ENCODE measurements at places on chromosomes 1 and 21. TPM values are rescaled to one million over a fixed set of nuclear protein-coding genes. Genes with fewer than 3 reads are reported as not detected.

DNA sequence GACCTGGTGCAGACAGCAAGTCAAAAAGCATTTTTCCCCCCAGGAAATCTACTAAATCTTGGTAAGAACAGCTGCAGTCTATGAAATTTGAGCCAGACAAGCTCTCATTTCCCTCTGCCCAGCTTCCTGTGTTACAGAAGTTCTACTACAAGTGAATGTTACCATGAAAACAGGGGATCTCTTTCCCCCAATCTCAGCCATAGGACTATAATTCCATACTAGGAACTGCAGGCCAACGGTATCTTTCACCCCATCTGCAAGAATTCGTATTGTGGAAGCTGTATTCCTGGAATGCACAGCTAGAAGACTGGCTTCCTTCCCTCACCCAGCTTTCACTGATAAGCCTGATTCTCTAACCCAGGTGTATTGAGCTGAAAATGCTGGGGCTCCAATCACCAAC is 1655.4 kb downstream of the BRINP3 start:
- DNase-seq = no peak

GRCh38 chr1:242401937-242402336 is 122.6 kb downstream of the PLD5 start:
- DNase-seq = no peak

- no peak for DNase-seq
Observed at GRCh38 chr1:223711747-223712193, 569 bp upstream of the CAPN2 start.

GRCh38 chr1:53297195-53297594 is 30.7 kb downstream of the LRP8 start:
- no peak for DNase-seq

The MPL gene
- not detected for polyA plus RNA-seq

DNA sequence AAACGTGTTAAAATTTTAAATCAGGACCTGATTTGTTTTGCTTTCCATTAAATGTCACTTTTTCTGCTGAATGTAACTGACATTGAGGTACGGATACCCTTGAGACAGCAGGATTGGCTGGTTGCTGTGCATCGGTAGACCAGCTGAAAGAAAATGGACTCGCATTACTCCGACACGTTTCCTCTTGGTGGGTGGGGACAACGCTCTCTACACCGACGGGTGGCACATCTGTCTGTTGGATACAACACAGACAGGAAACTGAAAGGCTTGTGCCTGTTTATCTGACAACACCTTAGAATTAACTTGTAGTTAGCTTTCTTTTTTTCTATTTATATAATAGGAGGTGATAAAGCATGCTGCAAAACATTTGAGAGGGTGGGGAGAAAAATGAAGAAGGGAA is 19.4 kb downstream of the PRPF38A start:
- DNase-seq = no peak

The OR6K3 gene
- 0.20 TPM for polyA plus RNA-seq

The SHE gene
- polyA plus RNA-seq = not detected

GRCh38 chr1:37764414-37764825 is 500 bp downstream of the EPHA10 start:
- peak; percentile 77 for DNase-seq

The FAM72D gene
- polyA plus RNA-seq = 21.4 TPM

The KDM1A gene
- 142 TPM for polyA plus RNA-seq

The IGSF9 gene
- 0.31 TPM for polyA plus RNA-seq

- no peak for DNase-seq
Observed at GRCh38 chr1:14180738-14181137, 417.7 kb upstream of the KAZN start.

The ASCL5 gene
- not detected for polyA plus RNA-seq

The WDR64 gene
- not detected for polyA plus RNA-seq

The AGO4 gene
- 6.5 TPM for polyA plus RNA-seq

GRCh38 chr1:8879922-8880676 is 1.6 kb upstream of the ENO1 start:
- DNase-seq = peak; percentile 67

GRCh38 chr1:72018562-72018961 is 263.8 kb downstream of the NEGR1 start:
- DNase-seq = no peak

GRCh38 chr1:40659649-40659947 is 5.9 kb downstream of the RIMS3 start:
- DNase-seq = no peak

DNA sequence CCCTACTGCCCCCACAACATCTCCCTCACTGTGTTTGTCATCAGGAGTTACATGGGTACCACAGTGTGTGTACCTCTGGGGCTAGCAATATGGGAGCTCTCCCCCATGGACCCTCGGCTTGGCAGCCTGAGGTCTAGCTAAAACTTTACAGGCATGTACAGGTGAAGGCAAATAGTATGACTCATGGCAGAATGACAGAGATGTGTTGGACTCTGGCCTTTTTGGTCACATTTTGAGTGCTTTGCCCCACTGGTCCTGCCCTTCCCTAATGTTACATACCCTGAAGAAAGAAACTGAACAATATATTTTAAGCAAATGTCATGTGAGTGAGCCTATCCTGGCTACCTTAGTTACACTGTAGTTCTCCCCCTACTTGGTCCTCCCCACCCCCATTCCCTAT is 124.0 kb downstream of the NGF start:
- no peak for DNase-seq

GRCh38 chr1:94515296-94515947 is 26.1 kb downstream of the F3 start:
- no peak for DNase-seq

GRCh38 chr1:21368515-21369289 is 71.2 kb upstream of the NBPF3 start:
- DNase-seq = peak; percentile 83

GRCh38 chr1:18182398-18183160 is 75.0 kb downstream of the IGSF21 start:
- no peak for DNase-seq

The HLX gene
- polyA plus RNA-seq = 1.7 TPM

- no peak for DNase-seq
Observed at GRCh38 chr1:25902462-25902861, 3.8 kb downstream of the STMN1 start.

DNA sequence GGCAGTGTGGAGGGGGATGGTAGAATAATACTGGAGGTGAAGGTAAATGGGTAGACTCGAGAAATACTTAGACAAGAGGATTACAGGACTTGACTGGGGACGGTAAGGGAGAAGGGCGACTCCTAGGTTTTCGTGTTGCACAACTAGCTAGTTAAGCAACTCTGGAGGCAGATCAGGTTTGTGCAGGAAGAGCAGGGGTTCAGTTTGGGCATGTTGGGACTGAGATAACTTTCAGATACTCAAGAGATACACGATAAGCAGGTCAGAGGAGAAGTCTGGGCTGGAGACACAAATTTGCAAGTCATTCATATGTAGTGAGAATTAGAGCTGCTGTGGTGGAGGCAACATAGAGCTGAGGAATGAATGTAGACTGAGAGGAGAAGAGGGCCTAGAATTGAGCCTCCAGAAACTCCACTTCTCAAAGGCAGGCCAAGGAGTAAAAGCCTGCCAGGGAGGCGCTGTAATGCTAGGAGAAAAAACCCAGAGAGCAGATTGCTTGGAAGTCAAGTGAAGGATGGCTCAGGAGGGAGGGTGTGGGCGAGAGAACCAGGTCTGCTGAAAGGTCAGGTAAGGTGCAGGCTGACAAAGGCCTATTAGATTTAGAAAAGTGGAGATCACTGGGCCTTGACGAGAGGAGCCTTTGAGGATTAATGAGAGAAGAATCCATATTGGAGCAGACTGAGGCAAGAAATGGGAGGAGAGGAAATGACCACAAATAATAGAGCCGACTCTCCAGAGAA is 20.8 kb downstream of the MAB21L3 start:
- DNase-seq = peak; percentile 43

The MAP3K21 gene
- 0.65 TPM for polyA plus RNA-seq

The PDC gene
- polyA plus RNA-seq = not detected

DNA sequence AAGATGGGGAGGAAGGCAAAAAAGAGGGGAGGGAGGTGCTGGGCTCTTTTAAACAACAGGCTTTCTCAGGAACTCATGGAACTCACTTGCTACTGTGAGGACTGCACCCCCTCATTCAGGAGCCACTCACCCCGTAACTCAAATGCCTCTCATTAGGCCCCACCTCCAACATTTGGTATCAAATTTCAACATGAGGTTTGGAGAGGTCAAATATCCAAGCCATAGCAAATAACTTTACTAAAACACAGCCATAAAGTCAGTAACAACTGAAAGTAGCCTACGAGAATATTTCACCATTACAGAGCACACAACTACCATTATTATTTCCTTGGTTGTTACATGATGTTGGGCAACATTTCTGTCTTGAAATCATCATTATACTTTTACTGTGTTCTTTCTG is 13.1 kb upstream of the DMRTB1 start:
- no peak for DNase-seq

- peak; percentile 71 for DNase-seq
Observed at GRCh38 chr21:46459356-46460112, 843 bp downstream of the DIP2A start.

DNA sequence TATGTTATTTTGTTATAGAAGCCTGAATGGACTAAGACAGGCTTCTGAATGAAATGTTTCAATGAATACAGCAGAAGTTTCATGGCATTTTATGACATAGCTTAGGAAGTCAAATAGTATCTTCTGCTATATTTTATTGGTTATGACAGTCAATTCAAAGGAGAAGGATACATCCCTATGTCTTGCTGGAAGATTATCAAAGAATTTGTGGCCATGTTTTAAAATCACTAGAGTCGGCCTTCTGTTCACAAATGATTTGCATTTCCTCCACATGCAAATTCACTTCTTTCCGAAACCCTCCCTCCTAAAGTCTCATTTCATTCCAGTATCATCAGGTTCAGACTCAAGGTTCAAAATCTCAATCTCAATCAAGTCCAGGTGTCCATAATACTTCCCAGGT is 679.2 kb upstream of the ADAMTS5 start:
- no peak for DNase-seq

GRCh38 chr1:14929547-14930246 is 223.8 kb upstream of the TMEM51 start:
- peak; percentile 88 for DNase-seq

The CTPS1 gene
- polyA plus RNA-seq = 70.6 TPM
